Naive thymus-derived CD8-positive, alpha-beta T cell (primary cell): ENCODE measurements at places on chromosomes 4 and X. TPM values are rescaled to one million over a fixed set of nuclear protein-coding genes. Genes with fewer than 3 reads are reported as not detected.

Gene PLXNA3
- polyA plus RNA-seq: 0.27 TPM

GRCh38 chr4:34679228-34679627 lies 1565.1 kb downstream of the ARAP2 start:
- no peak for DNase-seq
- H3K4me3 ChIP-seq: no peak overlapping the region
- no peak overlapping the region for H3K27ac ChIP-seq
- H3K4me1 ChIP-seq: no peaks in the 10 kb centered on the region
- H3K27me3 ChIP-seq: no peaks in the 10 kb centered on the region
- no peaks in the 10 kb centered on the region for H3K36me3 ChIP-seq

- no peak overlapping the region for H3K27ac ChIP-seq
- peaks cover 8% of the 10 kb centered on the region for H3K27me3 ChIP-seq
- peaks cover 7% of the 10 kb centered on the region for H3K4me1 ChIP-seq
- H3K4me3 ChIP-seq: peak overlapping the region; percentile 69
- no peaks in the 10 kb centered on the region for H3K36me3 ChIP-seq
These were observed 6.7 kb downstream of the MYL5 start for GRCh38 chr4:680928-681645.

Gene CENPVL1
- polyA plus RNA-seq: not detected

- no peak overlapping the region for H3K4me3 ChIP-seq
- no peaks in the 10 kb centered on the region for H3K4me1 ChIP-seq
- H3K27ac ChIP-seq: no peak overlapping the region
- H3K36me3 ChIP-seq: no peaks in the 10 kb centered on the region
- peaks cover 47% of the 10 kb centered on the region for H3K27me3 ChIP-seq
- no peak for DNase-seq
These were observed 40.7 kb downstream of the SPATA18 start for GRCh38 chr4:52091801-52092200.

- peaks cover 2% of the 10 kb centered on the region for H3K27me3 ChIP-seq
- peaks cover 2% of the 10 kb centered on the region for H3K4me1 ChIP-seq
- H3K4me3 ChIP-seq: no peak overlapping the region
These were observed 77.4 kb downstream of the ANAPC4 start for GRCh38 chr4:25454476-25454875.

DNA sequence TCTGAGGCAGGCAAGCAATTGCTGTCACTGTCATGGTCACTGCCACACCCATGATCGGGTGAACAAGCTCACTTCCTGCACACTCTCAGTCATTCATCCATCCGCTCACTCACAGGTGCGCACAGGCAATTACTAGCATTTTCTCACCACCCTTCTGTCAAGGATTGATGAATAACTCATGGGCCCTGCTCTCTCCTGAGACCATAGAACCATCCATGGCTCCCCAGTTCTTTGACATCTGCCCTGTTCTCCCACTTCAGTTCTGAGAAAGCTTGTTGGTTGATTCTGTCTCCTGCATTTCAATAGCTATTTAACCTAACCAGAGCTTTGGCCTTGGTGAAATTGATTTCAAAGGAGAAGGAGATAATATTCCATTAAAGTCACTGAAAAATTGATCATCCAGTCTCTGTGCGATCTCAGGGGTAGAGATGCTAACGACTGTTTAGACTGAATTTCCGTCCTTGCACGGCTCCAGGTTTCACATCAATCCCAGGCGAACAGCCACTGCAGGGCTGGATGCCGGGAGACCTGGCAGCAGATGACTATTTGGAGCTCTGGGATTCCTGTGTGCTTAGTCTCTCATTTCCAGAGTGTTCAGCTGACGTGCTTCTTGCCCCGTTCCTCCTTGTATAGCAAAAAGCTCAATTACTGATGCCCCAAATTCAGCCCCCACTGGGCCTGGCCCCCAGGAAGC lies 36.9 kb upstream of the ADRA2C start:
- H3K27me3 ChIP-seq: peaks cover 17% of the 10 kb centered on the region
- DNase-seq: no peak
- peaks cover 6% of the 10 kb centered on the region for H3K4me1 ChIP-seq
- H3K36me3 ChIP-seq: no peaks in the 10 kb centered on the region
- H3K27ac ChIP-seq: no peak overlapping the region

DNA sequence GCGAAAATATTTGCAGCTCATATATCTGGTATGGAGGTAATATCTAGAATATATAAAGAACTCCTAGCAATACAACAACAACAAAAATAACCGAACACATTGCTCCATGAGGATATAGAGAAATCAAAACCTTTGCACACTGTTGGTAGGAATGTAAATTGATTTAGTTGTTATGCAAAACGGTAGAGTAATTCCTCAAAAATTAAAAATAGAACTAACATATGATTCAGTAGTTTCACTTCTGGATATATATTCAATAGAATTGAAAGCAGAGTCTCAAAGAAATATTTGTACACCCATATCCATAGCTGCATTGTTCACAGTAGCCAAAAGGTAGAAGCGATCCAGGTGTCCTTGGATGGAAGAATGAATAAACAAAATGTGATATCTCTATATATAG lies 203.0 kb upstream of the CNKSR2 start:
- no peaks in the 10 kb centered on the region for H3K27me3 ChIP-seq
- H3K36me3 ChIP-seq: no peaks in the 10 kb centered on the region
- H3K27ac ChIP-seq: no peak overlapping the region
- H3K4me3 ChIP-seq: no peak overlapping the region
- no peak for DNase-seq
- no peaks in the 10 kb centered on the region for H3K4me1 ChIP-seq

Gene CT45A5
- not detected for polyA plus RNA-seq

DNA sequence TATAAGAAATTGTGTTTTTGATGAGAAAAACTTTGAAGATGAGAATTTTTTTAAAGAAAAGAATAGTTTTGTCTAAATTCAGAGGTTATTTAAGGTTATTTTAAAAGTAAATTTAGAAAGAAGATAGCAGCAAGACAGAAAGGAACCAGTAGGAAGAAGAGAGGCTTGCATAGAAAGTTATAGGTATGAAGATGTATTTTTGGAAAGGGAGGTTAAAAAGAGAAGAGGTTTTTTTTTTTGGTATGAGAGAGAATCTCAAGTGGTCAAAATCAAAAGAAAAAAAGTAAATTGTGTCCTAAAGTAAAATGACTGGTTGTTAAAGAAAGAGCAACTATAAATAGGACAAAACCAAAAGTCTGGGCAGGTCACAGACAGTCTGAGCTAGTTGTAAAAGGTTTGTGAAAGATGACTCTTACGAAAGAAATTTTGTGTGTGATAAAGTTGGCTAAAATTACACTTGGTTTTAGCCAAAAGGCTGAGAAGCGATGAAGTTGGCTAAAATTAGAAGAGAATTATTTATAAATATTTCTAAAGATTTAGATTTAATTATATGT lies 16.4 kb upstream of the EIF4E start:
- no peaks in the 10 kb centered on the region for H3K27me3 ChIP-seq
- no peaks in the 10 kb centered on the region for H3K36me3 ChIP-seq
- DNase-seq: no peak
- no peaks in the 10 kb centered on the region for H3K4me1 ChIP-seq

- H3K36me3 ChIP-seq: peaks cover 2% of the 10 kb centered on the region
- H3K27ac ChIP-seq: no peak overlapping the region
- peaks cover 12% of the 10 kb centered on the region for H3K4me1 ChIP-seq
- no peaks in the 10 kb centered on the region for H3K27me3 ChIP-seq
- H3K4me3 ChIP-seq: no peak overlapping the region
These were observed 109.7 kb downstream of the ELOVL6 start for GRCh38 chr4:110088670-110089069.

Gene NKX3-2
- polyA plus RNA-seq: not detected

Gene CFP
- polyA plus RNA-seq: 12.7 TPM

GRCh38 chr4:101331017-101331416 lies 16.3 kb downstream of the PPP3CA start:
- peaks cover 45% of the 10 kb centered on the region for H3K4me1 ChIP-seq
- no peak overlapping the region for H3K27ac ChIP-seq
- no peaks in the 10 kb centered on the region for H3K27me3 ChIP-seq
- no peaks in the 10 kb centered on the region for H3K36me3 ChIP-seq
- DNase-seq: no peak

DNA sequence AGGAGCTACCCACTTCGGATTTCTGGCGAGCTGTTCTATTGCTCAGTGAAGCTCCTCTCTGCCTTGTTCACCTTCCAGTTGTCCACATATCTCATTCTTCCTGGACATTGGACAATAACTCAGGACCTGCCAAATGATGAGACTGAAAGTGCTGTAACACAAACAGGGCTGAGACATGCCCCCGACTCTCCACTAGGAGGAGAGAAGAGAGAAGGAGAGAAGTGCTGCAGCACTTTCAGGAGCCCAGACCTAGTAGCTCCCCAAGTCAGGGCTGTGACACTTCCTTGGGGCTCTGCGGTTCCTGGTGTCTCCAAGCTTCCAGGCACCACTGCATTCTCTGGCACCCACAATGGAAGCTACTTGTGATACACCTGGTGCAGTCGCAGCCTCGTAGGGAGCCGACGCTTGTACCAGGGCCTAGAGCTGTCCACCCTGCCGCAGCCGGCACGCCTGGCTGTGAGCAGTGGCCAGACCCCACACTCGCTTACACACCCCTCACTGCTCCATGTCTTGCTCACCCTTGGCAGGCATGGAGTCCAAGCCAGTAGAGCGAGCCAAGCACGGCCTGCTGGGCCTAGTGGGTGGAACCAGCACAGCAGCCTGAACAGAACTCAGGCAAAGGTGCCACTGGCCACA lies 234.9 kb downstream of the TECRL start:
- no peaks in the 10 kb centered on the region for H3K36me3 ChIP-seq
- H3K4me3 ChIP-seq: no peak overlapping the region
- no peaks in the 10 kb centered on the region for H3K27me3 ChIP-seq
- no peak for DNase-seq
- H3K4me1 ChIP-seq: no peaks in the 10 kb centered on the region
- no peak overlapping the region for H3K27ac ChIP-seq

Gene WDR17
- 0.50 TPM for polyA plus RNA-seq

Gene FABP2
- polyA plus RNA-seq: 0.16 TPM
